ENCODE measurements at places on chromosomes 1 and 21.

DNA sequence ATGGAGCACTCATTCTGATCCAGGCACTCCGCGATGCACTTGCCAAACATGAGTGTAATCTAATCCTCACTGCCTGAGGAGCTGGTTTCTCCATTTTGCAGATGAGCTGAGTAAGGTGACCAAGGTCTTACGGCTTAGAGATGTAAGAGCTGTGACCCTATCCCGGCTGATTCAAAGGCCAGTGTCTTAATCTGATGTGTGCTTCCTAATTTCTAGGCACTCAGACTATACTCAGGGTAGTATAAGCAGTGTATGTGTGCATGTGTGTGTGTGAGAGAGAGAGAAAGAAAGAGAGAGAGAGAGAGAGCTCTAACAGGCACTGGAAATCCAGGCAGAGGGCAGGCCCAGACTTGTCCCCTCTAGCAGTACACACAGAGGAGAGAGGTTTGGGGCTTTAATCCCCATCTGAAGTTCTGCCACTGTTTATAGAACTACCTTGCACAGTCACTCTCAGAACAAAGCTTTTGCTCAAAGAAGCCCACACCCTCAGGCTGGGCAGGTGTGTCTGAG, 188.2 kb downstream of the ZBTB18 start:
- DNase-seq = peak; percentile 56

- no peak for DNase-seq
Observed at GRCh38 chr1:151802372-151802771, 2.8 kb downstream of the LINGO4 start.

DNA sequence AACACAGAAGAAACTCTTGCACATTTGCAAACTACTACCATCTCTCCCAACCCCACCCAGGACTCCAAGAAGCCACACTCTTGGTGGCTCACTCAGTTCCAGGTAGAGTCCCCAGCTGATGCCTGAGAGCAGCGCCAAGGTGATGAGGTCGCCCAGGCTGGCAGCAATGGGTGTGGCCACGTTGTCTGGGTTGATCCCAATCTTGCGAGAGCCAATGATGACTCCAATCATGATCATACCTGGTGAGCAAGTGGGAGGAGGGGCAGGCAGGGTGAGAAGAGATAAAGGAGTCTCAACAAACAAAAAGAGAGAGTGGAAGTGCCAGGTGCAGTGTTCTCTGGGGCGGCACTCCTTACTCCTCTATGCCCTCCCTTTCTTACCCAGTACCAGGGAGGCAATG, 14.4 kb downstream of the SLC41A1 start:
- no peak for DNase-seq

- no peak for DNase-seq
Observed at GRCh38 chr1:245234217-245235081, 79.7 kb downstream of the KIF26B start.

DNA sequence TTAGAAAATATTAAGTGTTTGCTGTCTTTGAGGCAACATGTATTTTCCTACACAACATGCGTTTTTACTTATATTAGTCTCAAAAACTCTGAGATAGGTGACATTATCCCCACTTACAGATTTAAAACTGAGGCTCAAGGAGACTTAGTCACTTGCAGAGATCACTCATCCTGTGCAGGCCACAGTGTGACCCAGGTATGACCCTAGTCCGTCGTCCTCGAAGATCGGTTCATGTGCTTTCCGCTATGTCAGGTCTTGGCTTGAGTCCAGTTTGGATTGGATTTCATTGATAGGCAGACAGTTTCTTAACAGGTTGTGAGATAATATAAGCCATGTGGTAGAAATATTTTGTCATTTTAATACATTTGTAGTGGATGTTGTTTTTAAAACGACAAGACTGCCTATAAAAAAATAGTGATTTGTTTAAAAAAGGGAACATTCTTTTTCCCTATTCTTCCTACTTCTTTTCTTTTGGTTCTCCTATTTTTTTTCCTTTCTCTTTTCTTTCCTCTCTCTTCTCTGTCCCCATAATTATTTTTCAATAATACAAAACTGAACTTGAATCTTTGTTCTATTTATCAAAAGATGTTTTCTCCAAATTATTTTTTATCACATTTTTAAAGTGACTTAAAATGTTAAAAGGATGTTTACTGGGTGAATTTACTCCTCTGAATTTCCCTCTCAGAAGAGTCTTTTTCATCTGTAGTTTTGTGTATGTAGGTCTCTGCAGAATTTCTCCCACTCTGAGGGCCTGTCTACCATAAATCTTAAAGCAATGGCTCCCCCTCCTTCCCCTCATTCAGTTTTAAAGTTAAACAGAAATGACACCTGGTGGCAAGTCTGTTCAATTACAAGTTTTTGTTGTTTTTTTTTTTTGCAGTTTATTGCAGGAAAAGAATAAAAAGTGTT, 81.8 kb downstream of the PHTF1 start:
- DNase-seq = peak; percentile 52

GRCh38 chr1:71593523-71593922, 512.7 kb upstream of the ZRANB2 start:
- DNase-seq = peak; percentile 15

DNA sequence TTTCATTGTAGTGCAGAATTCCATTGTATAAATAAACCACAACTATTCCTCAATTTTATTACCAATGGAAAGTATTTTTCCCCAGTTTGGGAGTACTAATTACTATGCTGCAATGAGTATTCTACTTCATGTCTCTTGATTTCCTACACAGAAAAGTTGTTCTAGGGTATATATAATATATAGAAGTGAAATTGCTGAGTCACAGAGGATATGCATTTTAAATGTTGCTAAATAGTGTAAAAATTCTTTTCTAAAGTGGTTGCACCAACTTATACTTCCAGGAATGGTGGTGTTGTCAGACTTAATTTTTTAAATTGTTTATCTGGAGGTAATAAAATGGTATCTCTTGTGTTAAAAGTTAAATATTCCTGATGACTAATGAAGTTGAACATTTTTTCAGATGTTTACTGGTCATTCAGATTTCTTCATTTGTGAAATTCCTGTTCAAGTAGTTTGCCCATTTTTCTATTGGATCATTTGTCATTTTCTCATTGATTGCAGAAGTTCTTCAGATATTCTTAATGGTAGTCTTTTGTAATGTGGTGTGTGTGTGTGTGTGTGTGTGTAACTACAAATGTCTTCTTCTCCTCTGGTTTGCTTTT, 19.1 kb upstream of the MYOG start:
- no peak for DNase-seq

DNA sequence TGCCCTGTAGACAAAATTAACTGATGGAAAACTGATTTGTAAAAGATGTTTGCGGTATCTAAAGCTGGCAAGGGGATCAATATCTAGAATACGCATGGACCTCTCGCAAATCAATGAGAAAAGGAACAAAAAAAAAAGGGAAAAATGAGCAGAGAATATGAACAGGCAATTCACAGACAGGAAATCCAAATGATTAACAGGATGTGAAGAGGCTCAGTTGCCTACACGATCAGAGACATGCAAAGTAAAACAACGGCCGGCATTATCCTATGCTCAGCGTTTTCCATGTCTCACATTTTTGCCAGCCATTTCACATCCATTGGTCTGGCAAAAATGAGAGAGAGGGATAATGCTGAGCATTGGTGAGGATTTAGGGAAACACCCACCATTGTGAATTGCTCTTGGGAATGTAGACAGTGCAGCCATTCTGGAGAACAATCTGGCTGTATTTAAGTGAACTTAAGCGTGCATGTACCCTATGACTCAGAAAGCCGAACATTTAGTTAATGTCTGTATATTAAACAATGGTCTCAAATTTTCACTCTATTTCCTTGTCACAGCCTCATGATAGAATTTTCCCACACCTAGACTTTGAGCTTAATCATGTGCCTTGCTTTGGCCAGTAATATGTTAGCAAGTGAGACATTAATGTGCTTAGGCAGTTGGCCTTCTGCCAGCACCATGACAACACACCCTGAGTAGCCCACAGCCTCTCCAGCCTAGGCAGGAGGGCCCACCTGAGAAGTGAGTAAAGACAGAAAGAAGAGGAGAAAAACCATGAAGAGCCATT, 61.0 kb upstream of the NBPF3 start:
- no peak for DNase-seq

- no peak for DNase-seq
Observed at GRCh38 chr1:94642617-94643321, 101.2 kb upstream of the F3 start.

DNA sequence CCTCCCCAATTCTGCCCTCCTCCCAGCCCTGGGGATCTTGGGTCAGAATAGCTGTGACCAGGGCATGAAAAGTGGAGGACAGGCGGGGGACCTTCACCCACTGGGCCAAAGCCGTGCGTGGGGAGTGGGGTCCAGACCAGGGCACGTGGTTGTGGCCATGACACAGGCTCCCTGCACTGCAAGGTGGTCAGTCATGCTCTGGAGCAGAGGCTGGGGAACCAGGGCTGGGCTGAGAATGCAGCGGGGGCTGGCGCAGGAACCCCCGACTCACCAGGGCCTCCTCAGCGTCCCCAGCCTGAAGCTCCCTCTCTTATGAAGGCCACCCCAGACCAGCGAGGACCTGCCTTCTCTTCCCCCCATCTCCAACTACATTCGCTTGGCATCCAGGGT, 2.7 kb downstream of the DVL1 start:
- DNase-seq = no peak

DNA sequence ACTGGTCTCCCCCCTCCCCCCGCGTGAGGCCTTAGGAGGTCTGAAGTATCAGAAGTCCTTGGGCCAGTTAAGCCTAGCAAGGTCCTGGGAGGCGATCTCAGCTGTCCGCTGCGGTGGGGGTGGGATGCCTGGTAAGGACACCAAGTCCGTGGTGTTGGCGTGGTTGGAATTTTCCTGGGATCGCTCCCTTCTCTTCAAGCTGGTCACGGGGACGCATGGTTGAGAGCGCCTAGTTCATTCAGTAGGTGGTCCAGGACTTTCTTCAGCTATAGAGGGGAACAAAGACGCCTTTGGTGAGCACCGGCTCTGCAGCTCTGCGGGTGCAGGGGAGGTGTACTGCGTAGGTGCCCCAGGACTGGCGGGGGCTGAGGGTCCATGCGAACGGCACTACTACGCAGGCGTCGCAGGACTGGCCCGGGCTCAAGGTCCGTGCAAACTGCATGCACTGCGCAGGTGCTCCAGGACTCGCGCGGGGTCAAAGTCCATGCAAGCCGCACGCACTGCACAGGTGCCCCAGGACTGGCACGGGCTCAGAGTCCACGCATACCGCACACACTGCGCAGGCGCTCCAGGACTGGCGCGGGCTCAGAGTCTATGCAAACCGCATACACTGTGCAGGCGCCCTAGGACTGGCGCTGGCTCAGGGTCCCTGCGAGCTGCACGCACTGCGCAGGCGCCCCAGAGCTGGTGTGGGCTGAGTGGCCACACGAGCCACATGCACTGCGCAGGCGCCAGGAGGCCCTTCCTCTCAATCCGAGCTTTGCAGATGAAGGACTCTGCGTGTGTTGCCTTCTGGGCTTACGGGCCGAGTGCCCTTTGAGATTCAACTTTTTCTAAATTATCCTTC, 36.6 kb upstream of the HMGN1 start:
- DNase-seq = peak; percentile 88

DNA sequence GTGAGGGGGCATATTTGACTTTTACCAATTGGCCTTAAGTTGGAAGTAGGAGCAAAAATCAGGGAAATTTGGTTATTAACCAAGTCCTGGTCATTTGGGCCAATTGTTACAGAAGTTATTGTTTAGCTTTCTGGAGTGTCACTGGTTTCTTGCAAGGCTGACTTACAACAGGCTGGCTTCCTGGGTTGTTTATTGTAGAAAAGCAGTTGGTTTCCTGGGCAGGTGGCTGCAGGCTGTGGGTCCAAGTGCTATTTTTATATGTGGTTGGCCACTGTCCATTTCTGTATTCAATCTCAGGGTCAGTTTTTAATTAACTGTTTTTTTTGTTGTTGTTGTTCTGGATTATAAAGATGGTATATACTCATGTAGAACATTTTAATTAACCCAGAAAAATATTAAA, 174.1 kb downstream of the KCNJ6 start:
- DNase-seq = peak; percentile 29

DNA sequence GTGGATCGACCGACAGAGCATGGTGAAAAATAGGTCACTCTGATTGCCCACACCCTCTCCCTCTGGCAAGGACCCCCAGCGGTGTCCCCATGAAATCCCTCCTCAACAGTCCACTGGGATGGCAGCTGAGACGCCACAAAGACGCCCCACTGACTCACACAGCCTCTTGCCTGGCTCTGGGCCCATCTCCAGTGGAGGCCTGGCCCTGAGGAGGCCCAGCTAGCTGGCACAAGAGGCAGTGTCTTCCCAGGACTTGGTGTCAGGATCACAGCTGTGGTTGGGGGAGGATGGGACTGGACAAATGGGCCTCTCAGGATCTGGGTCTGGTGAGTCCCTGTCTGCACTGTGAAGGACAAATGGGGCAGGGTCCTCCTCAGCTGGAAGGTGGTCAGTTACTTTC, 4.6 kb downstream of the ALX3 start:
- no peak for DNase-seq

DNA sequence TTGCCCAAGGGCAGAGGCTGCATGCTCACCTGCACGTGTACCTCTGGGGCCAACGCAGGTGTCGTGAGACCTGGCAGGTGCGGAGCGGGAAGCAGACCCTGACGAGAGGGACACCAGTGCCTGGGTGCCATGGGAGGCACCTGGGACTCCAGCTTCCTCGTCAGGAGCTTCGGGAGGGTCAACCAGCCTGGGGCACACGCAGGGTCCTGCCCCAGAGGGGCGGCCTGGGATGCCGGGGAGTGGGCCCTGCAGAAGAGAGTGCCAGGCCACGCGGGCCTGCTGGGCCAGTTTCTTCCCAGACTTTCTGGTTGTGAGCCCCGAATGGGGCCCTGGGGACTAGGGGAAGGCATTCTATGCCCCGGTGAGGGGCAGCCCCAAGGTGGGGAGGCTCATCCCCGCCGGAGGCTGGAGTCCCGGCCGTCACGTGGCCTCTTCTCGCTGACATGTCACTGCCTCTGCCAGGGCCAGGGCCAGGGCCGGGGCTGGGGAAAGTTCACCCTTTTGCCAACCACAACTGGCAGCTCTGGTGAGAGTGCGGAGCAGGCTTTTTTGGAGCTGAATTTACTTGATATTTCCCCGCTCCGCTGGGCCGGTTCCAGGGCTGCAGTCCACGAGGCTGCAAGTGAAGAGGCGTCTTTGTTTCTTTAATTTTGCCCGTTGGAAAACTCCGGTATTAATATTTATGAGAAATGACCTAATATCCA, 38.5 kb upstream of the ACTRT2 start:
- DNase-seq = no peak

DNA sequence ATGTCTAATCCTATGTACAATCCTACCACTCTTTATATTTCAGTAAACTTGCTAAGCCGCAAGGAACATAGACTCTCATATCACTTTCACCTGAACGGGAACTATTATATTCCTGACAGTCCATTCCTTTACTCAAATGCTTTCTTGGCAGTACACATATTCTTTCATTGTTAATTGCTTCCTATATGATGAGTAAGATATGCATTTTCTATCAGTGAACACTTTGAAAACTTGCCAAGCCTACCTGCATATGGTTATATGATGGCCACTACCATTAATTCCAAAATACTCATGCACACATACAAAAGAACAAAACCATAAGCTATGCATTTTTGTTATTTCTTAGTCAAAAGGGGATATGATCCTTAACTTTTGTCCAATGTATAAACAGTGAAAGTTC, 341.5 kb downstream of the VAV3 start:
- DNase-seq = no peak

- DNase-seq = no peak
Observed at GRCh38 chr1:163395790-163396189, 74.0 kb downstream of the NUF2 start.

GRCh38 chr1:942864-943533, 16.1 kb downstream of the NOC2L start:
- DNase-seq = no peak

- no peak for DNase-seq
Observed at GRCh38 chr1:45097944-45098343, 85.9 kb downstream of the UROD start.

- DNase-seq = no peak
Observed at GRCh38 chr1:15876357-15877055, 29.0 kb downstream of the SPEN start.

GRCh38 chr1:243756529-243756928, 93.5 kb downstream of the AKT3 start:
- no peak for DNase-seq
